ENCODE measurements at places on chromosomes 5 and 9.

GRCh38 chr5:112097768-112098167, 321.3 kb downstream of the EPB41L4A start:
- DNase-seq, result no peak

DNA sequence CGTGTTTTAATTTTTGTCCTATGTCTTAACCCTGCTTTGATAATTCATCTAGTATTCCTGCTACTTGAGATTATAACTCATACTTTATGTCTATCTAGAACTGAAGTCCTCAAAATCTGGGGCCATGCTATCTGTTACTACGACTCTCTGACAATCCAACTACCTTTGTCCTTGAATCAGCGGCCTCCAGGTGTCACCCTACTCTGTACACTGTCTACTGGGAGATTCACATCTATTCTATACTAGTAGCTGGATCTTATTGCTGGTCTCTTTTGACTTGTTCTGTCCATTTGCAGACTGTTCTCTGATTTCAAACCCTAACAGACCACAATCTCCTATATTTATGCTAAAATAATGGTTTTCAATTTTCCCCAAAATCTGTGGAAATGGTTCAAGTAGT, 225.5 kb upstream of the ELAVL2 start:
- no peak for DNase-seq

DNA sequence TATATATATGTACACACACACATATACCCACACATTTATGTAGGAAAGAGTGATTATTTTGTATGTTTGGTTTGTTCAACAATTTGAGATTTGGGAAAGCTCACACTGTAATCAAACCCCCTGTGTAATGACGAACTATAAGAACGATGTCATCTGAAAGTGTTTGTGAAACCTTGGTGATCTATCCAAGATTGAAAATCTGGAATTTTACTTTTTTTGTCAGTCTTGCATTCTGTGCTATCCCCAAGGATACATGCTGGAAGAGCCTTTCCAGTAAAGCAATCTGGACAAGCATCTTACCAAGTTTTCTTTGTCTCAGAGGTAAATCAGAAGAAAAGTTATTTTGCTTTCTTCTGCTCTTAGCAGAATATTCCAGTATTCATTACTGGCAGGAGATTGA, 23.3 kb downstream of the SGCD start:
- no peak for DNase-seq

DNA sequence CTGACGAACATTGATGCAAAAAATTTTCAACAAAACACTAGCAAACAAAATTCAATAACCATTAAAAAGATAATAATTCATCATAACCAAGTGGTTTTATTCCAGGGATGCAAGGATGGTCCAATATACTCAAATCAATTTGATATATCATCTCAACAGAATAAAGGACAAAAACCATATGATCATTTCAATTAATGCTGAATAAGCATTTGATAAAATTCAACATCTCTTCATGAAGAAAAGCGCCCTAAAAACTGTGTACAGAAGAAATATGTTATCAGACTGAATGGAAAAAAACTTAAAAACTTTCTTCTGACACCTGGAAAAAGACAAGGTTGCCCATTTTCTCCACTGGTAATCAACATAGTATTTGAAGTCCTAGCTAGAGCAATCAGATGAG, 720.3 kb upstream of the RGMB start:
- DNase-seq, result no peak

DNA sequence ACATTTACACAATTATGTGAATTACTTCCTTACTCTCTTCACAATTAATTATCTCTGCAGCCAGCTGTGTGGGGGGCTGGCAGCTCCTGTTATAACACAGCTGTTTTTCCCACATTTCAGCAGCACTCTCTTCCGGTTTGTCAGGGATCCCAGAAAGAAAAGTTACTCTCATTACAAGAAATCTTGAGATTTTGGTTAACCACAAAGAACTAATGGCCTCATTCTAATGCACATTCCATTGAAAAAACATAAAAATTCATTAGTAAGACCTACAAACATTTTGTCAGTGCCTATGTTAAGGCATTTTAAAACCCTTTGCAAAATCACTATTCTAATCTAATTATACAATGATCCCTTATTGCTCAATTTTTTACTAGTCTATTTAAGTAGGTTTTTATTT, 64.1 kb downstream of the PDE4D start:
- no peak for DNase-seq

GRCh38 chr5:159576902-159577301, 246.6 kb upstream of the IL12B start:
- no peak for DNase-seq

Data from GM12865 (cell line).